Fibroblast of mammary gland (primary cell): ENCODE measurements at places on chromosomes 1 and 21.
A peak's percentile ranks its signal among the peaks of the same experiment; 100 is the strongest.

- DNase-seq, result no peak
Observed at GRCh38 chr1:32020339-32020738, 6.7 kb downstream of the KHDRBS1 start.

DNA sequence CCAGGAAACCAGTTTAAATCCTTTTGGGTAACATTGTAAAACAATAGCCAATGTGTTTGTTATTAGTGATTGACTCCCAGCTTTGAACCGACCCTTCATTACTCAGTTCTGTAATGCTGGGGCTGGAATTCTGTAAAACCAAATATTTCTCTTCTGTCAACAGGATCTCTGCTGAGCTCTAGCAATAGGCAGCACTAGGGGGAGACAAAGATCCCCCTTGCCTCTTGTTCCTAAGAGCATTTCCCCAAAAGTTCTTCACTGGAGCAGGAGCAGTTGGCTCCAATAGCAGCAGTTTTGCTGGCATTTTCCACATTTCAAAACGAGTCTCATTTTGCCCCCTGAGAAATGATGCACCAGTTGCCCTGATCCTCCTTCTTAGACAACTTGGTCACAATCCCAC is 1671.1 kb downstream of the MRPL39 start:
- peak; percentile 5 for DNase-seq

DNA sequence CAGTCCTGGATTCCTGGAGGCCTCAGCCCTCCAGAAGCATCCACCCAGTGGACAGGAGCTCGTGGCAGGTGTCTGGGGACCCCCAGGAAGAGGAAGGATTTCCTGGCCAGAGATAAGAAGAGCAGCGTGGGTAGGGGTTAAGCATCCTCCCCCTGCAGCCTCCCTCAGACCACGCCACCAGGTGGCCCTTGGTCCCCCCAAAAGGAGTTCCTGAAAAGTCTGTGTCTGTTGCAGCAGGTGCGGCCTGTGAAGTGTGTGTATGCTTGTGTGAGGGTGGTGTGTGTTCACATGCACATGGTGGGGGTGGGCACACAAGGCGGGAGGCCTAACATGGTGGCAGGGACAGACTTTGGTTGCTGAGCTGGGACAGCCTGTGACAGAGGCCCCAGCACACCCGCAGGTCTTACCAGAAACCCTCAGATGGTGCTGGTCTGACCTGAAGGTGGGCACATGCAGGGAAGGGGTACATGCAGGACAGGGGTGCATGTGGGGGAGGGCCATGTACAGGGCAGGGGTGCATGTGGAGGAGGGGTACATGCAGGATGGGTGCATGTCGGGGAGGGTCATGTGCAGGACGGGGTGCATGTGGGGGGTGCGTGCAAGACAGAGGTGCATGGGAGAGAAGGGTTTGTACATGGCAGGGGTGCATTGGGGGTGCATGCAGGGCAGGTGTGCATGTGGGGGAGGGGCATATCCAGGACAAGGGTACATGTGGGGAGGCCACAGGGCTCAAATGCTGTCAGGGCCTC is 18.2 kb upstream of the RUNX3 start:
- DNase-seq, result no peak

DNA sequence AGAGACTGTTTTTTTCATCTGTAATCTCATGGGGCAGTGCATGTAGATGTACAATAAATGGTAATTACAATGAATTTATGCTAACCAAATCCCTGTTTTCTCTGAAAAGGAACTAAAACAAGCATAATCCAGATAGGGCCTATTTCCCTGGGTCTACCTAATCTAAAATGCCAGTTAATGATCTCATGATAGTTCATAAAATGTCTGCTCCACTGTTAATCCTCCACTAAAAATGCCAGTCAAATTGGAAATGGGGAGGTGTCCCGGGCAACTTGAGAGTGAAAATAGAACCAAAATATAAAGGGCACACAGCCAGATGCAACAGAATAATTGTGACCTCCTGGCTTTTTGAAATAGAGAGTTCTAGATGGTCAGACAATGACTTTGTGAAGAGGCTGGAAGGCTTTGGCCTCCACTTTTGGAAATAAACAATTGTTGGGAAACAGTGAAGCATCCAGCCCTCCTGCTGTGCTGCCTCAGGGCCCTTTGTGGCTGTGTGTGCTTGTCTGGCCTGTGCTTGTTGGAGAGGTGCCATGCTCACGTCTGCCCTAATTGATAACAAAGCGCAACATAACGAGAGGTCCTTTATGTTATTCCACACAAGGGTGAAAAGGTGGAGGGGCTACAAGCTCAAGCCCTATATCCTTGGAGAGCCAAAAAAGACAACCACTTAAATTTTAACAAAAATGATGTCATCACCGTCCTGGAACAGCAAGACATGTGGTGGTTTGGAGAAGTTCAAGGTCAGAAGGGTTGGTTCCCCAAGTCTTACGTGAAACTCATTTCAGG is 97.7 kb downstream of the ATP5PO start:
- DNase-seq, result no peak

GRCh38 chr1:172902861-172903381 is 147.8 kb downstream of the TNFSF18 start:
- peak; percentile 76 for DNase-seq

DNA sequence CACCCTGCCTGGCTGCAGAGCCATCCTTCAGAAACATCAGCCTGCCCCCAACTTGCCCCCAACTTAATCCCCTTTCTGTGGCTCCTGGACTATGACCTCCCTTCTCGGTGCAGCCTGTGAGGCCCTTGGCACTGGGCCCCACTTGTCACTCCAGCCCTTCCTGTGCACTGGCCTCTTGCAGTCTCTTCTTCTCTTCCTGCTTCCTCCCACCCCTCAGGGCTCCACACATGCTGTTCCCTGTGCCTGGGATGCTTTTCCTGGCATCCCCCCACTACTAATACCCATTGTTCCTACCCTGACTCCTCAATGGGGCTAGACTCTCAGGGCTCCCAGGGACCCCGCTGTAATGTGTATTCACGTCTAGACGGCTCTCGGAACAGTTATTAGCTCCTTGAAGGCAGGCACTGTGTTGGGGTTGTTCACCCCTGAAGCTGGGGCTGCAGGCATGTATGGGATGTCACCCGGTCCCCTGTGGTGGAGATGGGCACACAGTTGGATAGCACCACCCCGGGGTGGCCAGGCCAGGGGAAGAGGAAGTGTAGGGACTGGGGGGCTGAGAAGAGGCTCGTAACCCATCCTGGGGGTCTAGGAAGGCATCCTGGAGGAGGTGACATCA is 4.5 kb downstream of the LDLRAD1 start:
- no peak for DNase-seq

DNA sequence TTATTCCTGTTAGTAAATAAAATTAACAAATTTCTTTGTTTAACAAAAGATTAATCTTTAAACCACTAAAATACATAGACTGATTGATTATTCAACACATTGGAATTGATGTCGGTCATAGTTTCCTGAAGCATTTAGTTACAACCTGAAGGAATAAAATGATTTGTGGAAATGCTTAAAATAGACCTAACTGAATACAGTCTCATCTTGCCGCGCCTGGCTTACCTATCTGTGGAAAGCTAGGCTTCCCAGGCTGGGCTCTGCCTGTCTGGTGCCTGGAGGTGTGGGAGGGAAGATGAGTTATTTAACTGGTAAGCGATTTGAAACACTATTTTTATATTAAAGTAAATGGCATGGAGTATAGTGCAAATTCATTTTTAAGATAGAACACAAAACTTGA is 10.2 kb downstream of the RHOU start:
- DNase-seq, result no peak

DNA sequence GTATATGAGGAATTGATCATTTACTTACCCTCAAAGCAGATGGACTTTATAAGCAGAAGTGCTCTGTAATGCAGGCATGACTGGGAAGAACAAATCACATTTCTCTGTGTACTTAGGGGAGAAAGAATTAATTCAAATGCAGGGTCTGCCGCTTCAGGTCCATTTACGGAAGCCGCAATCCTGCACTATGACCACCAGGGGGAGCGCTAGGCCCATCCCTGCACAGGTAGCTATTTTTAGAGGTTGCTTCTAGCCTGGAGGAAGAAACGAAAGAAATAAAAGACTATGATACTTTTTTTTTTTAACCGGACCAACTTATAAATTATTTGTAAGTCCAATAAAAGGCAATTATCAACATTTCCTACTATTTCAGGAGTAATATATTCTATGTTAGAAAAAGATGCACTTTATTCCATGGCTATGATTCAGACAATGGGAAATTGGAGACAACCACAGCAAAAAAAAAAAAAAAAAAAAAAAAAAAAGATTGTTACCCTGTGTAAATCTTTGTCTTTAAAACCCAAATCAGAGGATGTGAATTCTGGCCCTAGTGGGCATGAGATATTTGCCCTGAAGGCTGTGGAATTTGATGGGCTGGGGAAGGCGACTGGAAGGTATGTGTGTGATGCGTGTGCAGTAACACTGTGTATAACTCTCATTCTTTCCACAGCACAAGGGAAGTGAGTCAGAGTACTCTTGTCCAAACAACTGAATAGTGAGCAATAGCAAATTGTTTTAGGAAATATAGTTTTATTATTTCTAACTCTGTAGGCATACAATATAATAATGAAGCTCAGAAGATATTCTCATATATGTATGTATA is 12.9 kb upstream of the FYB2 start:
- peak; percentile 93 for DNase-seq

DNA sequence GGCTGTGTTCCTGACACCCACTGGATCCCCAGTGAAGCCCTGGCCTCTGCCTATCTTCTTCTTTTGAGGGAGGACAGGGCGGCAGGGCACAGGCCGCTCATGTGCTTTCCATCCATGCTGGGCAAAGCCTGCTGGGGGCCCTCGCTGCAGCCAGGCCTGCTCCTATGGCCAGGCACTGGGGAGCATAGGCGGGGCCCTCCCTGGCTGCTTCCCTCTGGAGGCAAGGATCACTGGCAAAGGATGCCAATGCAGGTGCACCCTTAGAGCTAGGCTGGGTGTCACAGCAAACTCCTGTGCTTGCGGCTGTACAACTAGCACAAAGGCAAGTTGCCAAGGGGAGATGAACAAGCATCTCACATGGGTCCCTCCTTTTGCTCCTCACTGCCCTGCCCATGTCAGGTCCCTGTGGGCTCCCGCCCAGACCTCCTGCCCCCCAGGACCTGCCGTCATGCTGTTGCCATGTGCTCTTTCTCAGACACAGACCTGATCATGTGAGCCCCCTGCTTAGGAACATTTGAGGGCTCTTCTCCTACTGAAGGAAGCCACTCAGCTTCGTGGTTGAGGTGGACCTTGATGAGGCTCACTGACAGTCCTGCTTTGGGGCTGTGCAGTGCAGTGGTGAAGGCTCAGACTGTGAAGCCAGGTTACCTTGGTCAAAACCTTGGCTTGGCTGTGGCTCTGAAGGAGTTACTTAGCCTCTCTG is 393.6 kb downstream of the PTPRU start:
- DNase-seq, result no peak

GRCh38 chr1:174258148-174258550 is 98.8 kb downstream of the RABGAP1L start:
- DNase-seq, result peak; percentile 53

GRCh38 chr21:15560383-15561056 is 169.3 kb upstream of the USP25 start:
- DNase-seq, result no peak

DNA sequence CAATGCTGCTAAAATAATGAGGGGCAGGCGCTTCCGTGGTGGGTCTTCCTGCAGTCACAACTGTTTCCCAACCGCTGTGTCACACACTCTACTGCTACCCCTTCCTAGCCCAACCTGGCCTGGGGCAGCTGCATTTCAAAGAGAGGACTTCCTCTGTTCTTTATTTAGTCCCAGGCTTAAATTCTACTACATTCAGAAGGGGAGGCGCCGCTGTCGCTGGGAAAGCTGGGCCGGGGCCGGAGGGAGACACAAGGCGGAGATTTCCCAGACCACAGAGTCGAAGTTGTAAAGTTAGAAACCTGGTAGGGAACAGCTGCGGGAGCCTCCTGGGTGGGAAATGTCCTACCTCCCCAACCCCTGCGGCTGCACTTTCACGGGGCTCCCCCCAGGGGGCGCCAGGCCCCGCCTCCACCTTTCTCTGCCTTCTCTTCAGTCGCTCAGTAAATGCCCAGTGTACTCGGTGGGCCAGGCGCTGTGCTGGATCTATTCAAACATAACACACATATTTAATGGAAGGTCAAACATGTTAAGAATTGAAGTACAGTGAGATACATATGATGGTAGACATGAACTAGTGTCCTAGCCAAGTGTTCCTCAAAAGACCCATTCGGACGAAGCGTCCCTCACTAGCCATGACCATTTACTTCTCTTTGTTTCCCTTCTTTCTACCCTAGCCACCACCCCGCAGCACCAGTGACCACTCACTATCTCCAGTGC is 23.1 kb downstream of the DYRK3 start:
- no peak for DNase-seq

DNA sequence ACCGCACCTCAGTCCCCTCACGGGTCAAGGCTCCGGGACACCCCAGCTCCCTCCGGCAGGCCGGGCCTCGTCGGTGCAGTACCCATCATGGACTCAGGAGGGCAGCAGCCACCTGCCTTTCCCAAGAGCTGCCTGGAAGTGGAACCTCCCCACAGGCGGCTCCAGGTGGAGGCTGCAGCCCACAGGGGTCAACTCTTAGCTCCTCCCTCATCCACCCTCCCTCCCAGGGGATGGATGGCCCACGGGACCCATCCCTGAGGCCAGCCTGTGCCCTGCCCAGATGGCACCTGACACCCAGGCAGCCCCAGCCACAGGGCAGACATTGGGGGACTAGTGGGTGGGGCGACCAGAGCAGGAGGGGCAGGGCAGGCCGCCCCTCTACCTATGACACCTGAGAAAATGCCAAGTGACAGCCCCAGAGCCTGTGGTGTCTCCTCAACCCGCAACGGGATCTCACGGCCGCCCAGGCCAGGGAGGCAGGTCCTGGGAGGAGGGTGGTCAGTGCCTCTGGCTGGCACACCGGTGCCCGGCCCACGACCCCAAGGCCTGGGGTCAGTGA is 1.2 kb upstream of the ARHGEF16 start:
- peak; percentile 54 for DNase-seq

DNA sequence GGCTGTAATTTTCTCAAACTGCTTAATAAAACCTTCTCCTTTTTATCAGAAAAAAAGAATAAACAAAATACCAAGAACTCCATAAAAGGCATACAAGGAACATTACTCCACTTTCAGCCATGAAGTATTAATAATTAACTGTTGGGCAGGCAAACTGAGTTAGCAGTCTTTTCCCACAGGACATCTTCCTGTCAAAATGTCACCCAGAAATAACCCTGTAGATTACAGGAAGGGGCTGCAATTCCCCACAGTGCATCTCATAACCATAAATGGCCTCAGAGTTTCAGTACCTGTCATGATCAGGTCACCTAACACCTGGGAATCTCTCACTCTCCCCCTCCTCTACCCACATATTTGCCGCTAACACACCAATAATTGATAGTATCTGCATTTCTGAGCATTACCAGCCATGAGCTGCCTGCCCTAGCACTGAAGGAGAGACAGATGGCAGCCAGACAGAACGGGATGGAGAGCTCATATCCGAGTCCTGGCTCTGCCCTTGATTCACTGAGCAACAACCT is 475.0 kb downstream of the SMYD3 start:
- no peak for DNase-seq

DNA sequence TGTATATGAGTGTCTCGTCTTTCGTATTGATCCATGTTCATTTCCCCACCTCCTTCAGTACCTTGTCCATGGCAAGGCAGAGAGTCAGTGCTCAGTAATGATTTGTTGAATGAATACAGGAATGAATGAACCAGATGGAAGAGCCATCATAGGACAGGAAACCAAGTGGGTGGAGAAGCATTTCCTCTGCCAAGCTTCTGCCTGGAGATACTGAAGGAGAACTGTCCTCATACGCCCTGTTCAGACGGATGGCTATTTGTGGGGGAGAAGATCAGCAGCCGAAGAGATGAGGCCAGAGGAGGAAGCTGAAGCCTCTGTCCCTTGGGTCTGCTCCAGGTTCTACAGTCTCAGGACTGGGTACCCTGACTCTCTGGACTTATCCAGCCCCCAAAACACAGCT is 5.8 kb downstream of the FAM43B start:
- DNase-seq, result peak; percentile 38
